NCI-H69 (cell line): ENCODE measurements at places on chromosomes 1 and 21.

DNA sequence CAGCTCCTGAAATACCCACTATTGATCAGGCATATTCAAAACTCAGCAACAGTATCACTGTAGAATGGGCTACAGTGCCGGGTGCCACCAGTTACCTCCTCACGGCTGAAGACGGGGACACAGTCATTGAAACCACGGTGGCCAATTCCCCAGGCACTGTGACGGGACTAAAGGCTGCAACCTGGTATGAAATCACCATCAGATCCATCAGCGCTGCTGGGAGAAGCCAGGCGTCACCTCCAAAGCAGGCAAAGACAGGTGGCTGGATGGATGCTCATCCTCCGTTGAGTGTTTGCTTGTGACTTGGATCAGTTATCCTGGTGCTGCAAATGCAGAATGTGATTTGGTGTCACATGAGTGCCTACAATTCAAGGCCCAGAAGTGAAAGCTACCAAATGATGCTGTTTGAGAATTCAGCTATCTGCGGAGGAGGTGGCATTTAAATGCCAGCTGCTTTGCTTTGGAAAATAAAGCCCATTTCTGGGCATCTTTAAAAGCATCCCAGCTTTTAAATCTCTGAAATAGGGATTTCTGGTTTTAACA, 5.1 kb downstream of the FNDC7 start:
- no peak for DNase-seq

GRCh38 chr1:206117151-206117948, at the start of gene AVPR1B:
Gene AVPR1B, minus strand, starts transcription at chr1:206117388. Its CDS starts 498 bp downstream, at chr1:206116890.
- peak; percentile 79 for DNase-seq

GRCh38 chr1:172273647-172274396, 146.7 kb upstream of the C1orf105 start:
- no peak for DNase-seq

DNA sequence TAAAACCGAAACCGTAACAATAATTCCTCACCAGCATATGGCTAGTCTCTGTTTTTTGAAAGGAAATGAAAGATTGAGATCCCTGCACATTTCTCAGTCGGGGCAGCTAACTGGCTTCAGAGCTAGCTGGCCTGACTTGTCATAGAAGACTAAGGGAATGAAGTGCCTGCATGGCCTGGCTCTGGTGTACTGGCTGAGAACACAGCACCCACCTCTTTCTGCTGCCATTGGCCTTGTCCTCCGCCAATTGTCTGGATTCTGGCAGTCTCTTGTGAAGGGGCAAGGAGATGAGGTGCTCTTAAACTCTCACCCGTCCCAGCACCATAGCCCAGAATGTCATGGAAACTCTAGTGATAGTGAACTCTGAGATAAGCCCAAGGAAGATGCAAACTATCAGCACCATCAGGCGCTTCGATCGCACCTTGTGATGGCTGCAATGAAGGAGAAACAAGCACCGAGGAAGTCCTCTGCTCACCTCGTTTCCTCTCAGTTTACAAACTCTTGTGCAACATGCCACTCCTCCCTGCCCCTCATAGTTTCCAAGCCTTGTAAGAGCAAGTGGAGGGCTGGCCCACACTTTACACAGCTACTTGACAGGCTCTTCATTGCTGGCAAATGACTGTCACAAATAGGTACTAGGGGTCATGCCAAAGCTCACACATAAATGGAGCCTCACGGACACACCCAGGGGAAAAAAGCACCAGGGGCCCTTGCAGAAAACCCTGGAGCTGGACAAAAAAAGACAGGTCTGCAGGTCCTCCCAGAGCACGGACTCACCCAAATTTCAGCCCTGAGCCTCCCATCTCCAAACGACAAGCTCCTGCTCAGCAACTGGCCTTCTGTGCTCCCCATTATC, 16.4 kb downstream of the INPP5B start:
- DNase-seq = no peak

GRCh38 chr21:37337831-37338230, 28.7 kb upstream of the DYRK1A start:
- no peak for DNase-seq

DNA sequence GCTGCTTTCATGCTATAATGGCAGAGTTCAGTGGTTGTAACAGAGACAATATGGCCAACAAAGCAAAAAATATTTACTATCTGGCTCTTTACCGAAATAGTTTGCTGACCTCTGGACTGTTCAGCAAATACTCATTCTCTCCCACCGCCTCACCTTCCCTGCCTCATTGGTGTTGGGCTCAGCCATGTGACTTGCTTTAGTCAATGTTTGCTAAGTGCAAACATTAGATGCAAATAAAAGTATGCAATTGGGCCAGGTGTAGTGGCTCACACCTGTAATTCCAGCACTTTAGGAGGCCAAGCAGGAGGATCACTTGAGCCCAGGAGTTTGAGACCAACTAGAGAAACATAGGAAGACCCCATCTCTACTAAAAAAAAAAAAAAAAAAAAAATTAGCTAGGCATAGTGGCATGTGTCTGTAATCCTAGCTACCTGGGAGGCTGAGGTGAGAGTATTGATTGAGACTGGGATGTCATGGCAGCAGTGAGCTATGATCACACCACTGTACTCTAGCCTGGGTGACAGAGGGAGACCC, 55.1 kb downstream of the RPL5 start:
- peak; percentile 88 for DNase-seq

- no peak for DNase-seq
Measured at GRCh38 chr1:228336308-228337030, 70.2 kb downstream of the TRIM11 start.

DNA sequence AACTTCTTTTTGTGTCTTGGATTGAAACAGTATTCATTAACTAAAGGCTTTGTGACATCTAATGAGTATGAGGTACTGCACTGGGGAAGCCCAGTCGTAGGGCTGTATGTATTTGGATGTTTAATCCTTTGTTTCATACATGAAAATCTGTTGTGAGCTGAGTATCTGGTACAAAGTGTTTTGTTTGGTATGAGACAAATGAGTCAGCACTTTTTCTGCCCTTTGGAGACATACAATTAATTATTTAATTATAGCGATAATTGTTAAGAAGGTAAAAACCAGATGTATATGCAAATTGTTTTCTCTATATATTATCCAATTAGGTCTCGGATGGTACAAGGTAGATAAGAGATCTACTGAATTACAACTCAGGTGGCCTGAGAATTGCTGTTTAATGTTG, 36.3 kb downstream of the MARK1 start:
- no peak for DNase-seq

GRCh38 chr21:45149021-45149420, 74.6 kb downstream of the ADARB1 start:
- no peak for DNase-seq

DNA sequence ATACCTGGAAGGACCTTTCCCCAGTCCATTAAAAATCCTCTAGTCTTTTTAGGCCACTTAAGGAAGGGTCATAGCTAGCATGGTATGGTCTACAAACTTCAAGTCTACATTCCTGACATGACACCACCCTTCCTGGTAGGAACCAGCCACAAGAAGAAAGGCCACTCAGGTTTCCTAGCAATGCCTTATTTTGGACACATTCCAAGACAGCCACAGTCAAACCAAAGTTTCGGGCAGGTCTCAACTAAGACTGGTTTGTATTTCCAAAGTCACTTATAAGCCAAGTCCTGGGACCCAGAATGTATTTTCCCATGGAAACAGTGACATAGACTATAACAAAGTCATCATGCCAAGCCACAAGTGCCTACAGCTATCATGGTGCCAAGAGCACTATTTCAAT, 50.6 kb upstream of the SLC44A3 start:
- DNase-seq = no peak

DNA sequence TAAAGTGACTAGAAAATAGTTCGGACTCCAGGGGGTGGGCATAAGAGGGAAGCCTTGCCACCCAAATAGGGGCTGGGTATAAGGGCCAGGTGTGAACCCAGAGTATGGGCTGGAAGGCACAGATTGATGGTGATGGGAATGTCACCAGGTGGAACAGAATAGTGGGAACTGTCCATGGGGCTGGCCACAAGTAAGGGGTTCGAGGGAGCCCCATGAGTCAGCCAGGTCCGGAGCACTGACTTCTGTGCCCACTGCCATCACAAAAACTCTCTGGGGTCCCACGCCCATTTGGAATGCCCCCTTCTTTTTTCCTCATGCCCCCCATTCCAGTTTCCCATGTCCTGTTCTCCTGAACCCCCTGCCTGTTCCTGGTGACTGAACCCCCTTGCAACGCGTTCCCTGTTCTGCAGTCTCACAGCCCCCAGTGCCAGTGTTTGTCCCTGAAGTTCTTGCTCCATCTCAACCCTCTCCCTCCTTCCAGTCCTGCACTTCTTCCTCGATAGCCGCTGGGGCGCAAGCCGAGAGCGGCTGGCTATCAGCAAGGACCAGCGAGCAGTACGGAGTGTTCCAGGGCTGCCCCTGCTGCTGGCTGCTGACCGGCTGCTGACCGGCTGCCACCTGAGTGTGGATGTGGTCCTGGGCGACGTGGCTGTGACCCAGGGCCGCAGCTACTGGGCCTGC, 7.9 kb downstream of the TRIM46 start:
- DNase-seq = no peak

GRCh38 chr1:227942021-227942715, 5.6 kb downstream of the WNT9A start:
- peak; percentile 18 for DNase-seq

DNA sequence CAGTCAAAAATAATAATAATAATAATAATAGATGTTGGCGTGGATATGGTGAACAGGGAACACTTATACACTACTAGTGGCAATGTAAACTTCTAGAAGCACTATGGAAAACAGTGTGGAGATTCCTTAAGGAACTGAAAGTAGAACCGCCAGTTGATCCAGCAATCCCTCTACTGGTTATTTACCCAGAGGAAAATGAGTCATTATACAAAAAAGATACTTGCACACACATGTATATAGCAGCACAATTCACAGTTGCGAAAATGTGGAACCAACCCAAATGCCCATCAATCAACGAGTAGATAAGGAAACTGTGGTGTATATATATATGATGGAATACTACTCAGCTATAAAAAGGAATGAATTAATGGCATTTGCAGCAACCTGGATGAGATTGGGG, 176.0 kb downstream of the PLPP3 start:
- DNase-seq = no peak

DNA sequence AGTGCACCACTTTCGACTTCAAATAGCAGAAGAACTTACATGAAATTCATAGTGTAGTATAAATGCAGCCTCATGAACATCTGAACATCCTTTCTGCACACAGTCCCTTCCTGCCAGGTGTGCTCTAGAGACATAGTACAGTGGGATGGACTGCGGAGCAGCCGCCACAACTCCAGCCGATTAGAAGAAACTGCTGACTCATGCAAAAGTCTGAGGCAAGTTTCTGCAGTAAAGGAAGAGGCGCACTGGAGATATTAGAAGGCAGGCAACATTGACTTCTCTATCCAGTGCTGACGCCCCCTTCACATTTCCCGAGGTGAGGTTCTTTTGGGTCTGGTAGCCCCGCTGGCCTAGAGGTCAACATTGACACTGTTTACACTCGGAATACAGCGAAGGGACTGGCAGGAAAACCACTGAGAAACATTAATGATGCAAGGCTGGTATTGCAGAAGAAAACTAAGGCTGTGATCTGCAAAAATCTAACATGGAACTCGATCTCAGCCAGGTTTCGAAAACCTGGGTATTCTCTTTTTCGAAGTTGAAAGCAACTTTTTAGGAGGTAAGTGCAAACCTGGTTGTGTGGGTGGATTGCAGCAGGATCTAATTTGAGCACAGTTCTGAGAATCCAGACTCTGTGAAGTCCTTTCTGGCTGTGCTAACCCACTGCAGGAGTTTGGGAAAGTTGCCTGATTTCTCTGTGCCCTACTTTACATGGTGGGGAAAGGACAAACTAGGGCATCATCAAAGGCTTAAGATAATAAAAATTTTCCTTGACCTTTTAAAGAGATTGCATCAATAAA, 90.7 kb downstream of the CDC7 start:
- no peak for DNase-seq

- DNase-seq = no peak
Measured at GRCh38 chr1:117166076-117166475, 44.5 kb upstream of the TRIM45 start.

DNA sequence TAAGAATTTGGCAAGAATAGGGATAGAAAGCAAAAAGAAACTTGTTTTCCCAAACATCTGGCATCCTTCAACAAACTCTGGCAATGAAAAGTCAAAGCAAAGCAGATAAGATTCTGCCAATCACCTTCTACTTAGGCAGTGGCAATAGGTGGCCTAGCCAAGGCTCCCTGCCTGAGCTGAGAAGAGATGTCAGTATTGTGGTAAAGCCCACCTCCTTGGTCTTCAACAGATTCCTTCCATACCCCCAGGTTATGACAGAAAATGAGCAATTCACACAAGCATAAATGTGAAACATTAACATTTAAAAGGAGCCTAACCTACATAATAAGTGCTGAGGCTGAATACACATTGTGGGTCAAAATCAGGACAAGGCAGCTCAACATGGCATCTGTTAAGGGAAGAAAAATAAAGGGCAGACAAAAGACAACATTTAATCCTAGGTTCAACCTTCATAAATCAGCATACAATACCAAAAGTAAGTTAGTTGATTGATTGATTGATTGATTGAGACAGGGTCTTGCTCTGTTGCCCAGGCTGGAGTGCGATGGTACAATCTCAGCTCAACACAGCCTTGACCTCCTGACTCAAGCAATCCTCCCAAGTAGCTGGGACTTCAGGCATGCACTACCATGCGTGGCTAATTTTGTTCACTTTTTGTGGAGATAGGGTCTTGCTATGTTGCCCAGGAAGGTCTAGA, 123.1 kb downstream of the AKT3 start:
- no peak for DNase-seq

DNA sequence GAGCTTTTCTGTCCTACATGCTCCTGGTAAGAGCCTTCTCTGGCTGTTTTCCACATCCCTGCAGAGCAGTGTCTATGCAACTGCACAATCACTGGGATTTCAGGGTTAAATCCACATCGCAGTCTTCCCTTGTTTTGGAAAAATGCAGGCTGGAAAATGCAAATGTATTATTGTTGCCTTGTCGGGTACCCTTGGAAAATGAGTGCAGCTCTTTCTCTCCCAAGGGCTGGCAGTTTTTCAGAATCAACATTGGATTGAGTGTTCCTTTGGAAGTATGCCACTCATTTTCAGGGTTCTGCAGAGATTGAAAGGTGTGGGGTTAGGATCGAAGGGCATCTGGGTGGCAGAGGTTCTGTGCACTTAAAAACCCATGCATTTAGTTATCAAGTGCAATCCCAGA, 3.2 kb downstream of the NOS1AP start:
- peak; percentile 20 for DNase-seq

GRCh38 chr1:217244971-217245370, 385.9 kb downstream of the GPATCH2 start:
- no peak for DNase-seq

- DNase-seq = peak; percentile 51
Measured at GRCh38 chr1:65021795-65022194, 55.4 kb upstream of the JAK1 start.

DNA sequence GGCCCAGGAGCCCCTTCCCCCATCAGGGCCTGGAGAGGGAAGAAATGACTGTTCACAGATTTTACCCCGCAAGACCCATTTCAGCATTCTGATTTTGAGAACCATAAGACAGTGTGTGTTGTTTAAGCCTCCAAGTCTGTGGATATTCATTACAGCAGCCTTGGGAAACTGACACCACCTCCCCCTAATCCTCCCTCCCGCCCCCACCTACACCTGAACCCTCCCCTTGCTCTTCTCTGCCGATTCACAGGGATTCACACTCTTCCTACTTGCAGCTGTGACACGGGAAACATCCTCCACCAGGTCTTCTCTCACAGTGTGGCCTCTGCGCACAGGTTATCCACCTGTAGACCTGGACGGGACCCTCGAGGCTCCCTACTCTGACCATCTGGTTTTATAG, 50.1 kb downstream of the RIPK4 start:
- DNase-seq = no peak
